ENCODE measurements at places on chromosomes 2 and 18.

GRCh38 chr2:31113765-31114164 is 24.5 kb downstream of the GALNT14 start:
- no peak for DNase-seq

GRCh38 chr18:65822826-65823225 is 72.0 kb downstream of the CDH7 start:
- DNase-seq, result no peak

DNA sequence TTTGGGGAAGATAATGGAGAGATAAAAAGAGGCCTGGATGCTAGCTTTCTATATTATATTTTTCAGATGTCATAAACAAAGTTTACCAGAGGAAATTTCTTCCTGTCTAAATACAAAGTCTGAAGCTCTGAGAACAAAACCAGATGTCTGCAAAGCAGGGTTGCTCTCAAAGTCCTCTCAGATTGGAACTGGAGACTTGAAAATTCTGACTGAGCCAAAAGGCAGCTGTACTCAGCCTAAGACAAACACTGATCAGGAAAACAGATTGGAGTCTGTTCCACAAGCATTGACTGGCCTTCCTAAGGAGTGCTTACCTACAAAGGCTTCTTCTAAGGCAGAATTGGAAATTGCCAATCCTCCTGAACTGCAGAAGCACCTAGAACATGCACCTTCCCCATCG is 25.1 kb downstream of the KDM3A start:
- no peak for DNase-seq

DNA sequence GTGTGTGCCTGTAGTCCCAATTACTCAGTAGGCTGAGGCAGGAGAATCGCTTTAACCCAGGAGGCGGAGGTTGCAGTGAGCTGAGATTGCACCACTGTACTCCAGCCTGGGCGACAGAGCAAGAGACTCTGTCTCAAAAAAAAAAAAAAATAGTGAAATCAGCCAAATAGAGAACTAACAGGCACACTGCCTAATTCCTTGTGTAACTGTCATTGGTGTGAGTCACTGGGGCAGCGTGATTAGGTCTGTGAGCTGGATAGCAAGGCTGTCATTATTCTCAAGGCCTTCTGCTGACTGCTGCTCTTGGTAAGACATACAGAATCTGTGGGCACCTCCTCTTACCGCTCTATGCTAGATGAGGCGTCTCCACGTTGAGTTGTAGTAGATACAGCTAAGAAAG is 270.3 kb downstream of the NEDD4L start:
- DNase-seq, result no peak

DNA sequence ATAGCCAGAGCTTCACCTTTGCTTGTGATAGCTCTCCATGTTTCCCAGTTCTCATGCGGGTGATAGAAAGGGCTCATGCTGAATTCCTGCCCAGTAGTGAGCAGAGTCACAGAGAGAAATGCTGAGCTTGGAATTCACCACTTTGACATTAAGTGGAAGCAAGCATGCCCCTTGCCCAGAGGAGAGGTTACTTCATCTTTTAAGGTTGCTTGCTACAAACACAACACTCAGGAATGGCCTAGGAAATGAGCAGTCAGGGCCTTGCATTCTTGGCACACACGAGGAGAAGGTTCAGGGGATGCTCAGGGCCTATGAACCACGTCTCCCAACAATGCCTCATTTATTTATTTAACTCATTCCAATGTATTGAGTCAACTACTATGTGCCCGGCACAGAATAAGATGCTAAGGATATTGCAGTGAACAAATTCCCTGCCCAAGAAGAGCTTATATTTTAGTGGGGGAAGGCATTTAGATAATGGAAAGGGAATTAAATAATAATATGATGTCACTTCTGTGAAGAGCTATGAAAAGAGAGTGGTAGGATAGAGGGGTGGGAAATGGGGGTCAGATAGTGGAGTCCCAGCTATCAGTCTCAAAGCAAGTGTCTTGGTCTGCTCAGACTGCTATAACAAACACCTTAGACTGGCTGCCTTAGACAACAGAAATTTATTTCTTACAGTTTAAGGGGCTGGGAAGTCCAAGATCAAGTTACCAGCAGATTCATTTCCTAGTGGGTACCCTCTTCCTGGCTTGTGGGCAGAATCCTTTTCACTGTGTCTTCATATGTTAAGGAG is 42.1 kb downstream of the DDX18 start:
- DNase-seq, result peak; percentile 78

GRCh38 chr18:25177631-25178030 is 174.3 kb downstream of the ZNF521 start:
- no peak for DNase-seq

GRCh38 chr2:29449499-29449898 is 334.3 kb downstream of the CLIP4 start:
- no peak for DNase-seq

GRCh38 chr18:49856496-49856895 is 43.2 kb upstream of the ACAA2 start:
- no peak for DNase-seq

- no peak for DNase-seq
Observed at GRCh38 chr2:54669677-54670484, 53.6 kb upstream of the EML6 start.

DNA sequence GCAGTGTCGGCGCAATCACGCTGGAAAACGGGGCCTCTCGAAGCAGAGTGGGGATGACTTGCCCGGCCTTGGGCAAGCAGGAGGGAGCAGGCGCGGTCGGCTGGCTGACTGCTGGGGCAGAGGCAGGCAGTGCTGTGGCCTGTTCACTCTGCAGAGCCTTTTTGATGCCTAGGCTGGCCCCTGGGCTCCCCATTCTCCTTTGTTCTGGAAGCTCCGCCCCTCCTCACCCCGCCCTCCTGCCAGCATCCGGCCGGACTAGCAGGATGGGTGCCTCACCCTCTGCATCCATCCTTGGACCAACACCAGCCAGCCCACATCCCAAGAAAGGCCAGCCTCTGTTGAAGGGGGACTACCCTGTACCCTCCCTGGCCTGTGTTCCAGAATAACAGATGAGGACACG is at the start of gene ASPRV1:
Gene ASPRV1 (minus strand): TSS at position 136 of the 400 bp plus-strand sequence. CDS start 195 bp downstream, outside the sequence.
- no peak for DNase-seq

- DNase-seq, result no peak
Observed at GRCh38 chr2:603427-603826, 73.8 kb downstream of the TMEM18 start.

DNA sequence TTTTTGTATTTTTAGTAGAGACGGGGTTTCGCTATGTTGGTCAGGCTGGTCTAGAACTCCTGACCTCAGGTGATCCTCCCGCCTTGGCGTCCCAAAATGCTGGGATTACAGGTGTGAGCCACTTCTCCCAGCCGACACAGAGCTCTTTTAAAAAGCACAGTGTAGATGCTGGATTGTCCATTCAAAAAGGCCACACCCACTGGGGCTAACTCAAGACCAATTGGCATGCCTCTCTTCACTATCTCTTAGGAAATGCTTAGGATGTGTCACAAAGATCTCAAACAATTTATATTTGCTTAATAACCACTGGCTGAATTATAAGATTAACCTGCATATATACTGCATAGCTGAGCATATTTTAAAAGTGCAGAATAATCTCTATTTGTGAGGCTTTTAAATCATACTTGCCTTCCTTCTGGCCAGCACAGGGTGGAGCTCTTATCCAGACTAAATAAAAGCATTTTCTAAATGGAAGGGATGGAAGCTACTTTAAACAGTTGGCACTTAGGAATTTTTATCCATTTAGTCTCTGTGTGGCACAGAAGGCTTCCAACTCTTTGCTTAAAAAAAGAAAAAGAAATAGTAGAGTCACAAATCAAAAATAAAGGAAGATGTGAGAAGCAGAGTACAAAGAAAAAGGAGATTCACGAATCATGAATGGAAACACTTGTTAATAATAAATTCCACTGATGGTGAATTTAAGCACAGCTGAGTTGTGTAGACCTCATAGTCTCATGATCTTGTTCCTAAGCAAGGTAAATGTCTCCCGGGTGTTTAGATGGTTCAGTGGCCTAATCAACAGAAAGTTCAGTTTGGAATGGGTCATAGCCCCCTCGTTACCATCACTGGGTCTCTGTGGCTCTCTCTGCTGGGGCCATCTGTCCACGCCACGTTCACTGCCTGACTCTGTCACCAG is 22.4 kb downstream of the CRYGD start:
- DNase-seq, result no peak

Data from 8988T (cell line).